ENCODE measurements at places on chromosomes 5 and 9.

DNA sequence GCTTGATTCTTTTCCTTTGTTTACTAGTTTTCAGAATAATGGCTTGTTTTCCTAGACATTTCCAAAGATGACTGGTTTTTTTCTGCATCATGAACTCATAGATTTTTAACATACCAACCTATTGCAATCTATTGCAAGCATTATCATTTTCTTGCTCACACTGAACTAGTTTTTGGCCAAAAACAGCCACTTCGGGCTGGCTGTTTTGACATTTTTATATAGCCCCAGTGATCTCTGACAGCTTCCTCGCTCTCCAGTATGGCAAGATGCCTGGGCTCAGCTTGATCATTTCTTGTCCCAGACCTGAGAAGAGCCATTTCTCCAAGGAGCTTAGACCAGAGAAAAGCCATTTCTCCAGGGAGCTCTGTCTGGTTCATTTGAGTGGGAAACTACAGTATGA lies 94.3 kb upstream of the MAMDC2 start:
- peak; percentile 25 for DNase-seq

- no peak for DNase-seq
Measured at GRCh38 chr9:86122311-86122710, 23.0 kb upstream of the GOLM1 start.

- no peak for DNase-seq
Measured at GRCh38 chr9:22108581-22109370, 99.7 kb upstream of the CDKN2B start.

DNA sequence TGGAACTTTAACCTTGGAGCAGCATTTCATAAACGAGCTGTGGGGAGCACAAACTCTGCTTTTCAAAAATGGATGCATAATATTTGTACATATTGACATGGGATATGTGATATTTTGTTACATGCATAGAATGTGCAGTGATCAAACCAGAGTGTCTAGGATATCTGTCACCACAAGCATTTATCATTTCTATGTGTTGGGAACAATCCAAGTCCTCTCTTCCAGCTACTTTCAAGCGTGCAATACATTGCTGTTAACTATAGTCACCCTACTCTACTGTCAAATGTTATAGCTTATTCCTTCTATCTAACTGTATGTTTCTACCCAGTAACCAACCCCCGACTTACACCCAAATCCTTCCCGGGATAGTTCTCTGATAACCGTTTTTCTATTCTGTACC lies 15.0 kb upstream of the C5orf58 start:
- no peak for DNase-seq

DNA sequence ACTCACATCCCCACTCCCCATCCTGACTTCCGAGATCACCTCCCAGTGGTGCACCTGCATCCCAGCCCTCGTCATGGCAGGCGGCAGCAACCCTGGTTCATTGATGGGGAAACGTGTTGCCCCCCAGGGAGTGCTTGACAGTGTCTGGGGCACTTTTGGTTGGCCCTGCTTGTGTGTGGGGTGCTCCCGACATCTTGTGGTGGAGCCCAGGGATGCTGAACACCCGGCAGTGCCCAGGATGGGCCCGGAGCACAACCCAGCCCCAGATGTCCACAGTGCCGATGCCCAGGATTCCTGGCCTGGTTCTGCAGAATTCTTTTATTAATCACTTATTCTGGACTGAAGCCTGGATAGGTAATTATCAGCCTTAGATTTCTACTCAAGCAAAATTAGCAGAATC lies 3.7 kb downstream of the MRPL36 start:
- DNase-seq: no peak

GRCh38 chr9:109248133-109248581 lies 72.7 kb downstream of the EPB41L4B start:
- no peak for DNase-seq

GRCh38 chr5:43063721-43064171 lies 23.6 kb upstream of the ANXA2R start:
- DNase-seq: peak; percentile 60

- no peak for DNase-seq
Measured at GRCh38 chr5:76062502-76063041, 20.6 kb upstream of the SV2C start.

DNA sequence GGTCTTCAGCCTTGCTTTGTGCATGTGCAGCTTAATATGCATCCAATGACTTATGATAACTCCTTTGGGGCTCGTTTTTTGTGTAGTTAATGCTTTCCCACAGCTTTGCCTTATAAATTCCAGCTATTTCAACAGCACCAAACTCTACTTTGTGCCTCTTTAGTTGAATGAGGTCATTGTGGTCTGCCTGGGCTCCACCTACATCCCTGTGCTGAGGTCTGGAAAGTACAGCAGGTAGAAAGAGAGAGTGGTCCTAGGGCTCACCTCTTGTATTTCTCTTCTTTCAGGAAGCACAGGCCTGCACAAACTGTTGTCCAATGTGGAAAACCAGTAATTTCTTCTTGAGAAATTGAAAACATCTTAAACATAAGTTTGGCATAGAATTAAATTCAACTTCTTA lies 167.2 kb downstream of the XRCC4 start:
- no peak for DNase-seq

DNA sequence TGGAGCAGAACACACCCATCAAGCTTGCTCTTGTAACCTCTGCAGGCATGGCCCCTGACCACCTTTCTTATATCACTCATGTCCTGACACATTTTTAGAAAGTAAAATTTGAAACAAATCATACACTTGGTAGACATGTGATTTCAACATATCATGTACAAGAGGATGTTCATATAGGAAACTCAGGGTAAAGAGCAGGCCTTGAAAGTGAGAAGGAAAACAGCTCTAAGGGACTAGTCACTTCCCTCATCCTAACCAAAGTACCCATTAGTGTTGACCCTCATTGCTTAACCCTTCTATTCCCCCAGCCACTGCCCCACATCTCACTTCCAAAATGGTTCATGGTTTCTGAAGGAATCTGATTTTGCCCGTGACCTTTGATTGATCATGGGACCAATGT lies 492.4 kb upstream of the KLF4 start:
- no peak for DNase-seq

- DNase-seq: no peak
Measured at GRCh38 chr5:2432076-2432920, 319.2 kb downstream of the IRX2 start.

- DNase-seq: no peak
Measured at GRCh38 chr5:16740066-16740810, 123.4 kb upstream of the RETREG1 start.
